ENCODE measurements at places on chromosomes 12 and 14.

DNA sequence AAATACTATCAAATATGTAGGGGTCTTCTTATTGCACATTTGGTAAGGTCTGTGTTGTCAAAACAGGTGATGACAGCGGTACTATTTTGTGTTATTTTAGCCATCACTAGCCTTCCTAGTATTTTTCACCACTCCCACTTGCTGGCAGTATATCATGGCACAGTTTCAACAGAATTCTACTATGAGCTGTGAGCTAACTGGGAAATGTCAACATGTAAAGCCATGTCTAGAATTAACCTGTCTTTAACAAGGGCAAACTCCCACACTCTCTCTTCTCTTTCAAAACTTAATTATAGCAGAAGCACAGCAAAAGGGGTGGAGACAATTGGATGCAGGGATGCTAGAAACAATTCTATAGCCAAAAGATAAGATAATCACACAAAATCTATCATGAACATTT is 253.4 kb downstream of the PAX9 start:
- DNase-seq = no peak

- DNase-seq = no peak
Measured at GRCh38 chr14:36797634-36798033, 136.0 kb downstream of the PAX9 start.

- no peak for DNase-seq
Measured at GRCh38 chr14:73255693-73256225, 18.5 kb downstream of the PAPLN start.

- DNase-seq = no peak
Measured at GRCh38 chr14:33933386-33933933, 17.4 kb downstream of the EGLN3 start.

DNA sequence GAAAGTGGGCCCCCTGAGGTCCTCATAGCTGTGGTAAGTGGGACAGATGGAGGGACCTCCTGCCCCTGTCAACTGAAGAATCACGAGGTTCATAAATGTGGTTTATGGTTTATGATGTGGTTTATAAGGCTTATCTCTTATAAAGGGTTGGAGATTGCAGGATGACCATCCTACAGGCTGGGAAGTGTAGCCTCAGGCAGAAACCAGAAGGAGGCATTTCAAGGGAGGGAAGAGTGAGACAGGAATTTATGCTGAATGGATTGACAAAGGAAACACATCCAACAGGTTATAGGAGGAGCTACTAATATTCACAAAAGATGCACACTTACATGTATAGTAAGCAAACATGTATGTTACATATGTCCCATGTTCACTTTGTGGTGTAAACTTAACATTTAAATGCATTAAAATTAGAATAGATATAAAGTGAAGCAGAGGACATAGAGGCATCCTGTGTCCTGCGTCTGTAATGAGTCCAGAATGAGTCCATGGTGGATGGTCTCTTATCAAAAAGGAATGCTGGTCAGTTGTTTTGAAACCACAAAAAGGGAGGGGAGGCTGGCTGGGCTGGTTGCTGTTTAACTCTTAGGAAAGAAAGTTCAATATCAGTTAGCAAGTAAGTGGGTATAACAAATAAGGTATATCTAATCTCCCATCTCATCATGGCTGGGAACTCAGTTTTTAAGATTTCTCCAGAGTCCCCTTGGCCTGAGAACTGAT is 149.0 kb upstream of the RMST start:
- DNase-seq = no peak

GRCh38 chr14:76089575-76089974 is 62.1 kb upstream of the GPATCH2L start:
- no peak for DNase-seq

- no peak for DNase-seq
Measured at GRCh38 chr14:45091710-45092109, 7.8 kb downstream of the PRPF39 start.

DNA sequence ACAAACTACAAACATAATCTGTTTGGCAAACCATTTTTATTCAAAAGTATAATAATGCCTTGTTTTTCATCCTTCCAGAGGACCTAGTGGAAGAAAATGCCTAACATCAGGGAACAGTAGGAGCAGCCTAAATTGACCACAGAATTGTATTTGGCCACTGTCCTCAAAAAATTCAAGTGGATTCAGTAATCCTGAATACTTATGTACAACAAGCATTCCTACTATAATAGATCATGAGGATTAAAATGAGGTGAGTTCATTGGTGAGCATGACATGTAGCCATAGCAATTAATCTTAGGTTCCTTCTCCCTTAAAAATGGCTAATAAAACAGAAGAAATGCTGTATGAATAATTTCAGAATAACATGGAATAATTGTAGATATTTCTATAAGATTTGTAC is 209.3 kb downstream of the DAD1 start:
- no peak for DNase-seq

DNA sequence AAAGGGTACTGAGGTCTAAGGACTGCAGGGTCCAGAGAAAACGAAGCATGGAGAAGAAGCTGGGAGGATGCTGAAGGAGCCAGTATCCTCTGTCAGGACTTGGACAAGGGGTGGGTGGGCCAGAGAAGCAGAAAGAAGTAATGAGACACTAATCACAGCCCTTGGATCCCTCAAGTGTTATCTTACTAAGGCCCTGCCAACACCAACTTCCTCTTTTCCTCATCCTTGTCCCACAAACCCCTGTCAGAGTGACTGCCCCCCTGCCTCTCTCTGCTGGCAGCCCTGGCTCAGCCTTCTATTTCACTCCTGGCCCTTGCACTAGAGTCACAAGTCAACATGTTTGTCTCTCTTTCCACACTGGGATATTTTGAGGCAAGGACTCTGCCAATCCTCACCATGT is 3.8 kb upstream of the ASIC1 start:
- no peak for DNase-seq

GRCh38 chr12:97167598-97167997 is 260.5 kb downstream of the NEDD1 start:
- no peak for DNase-seq

DNA sequence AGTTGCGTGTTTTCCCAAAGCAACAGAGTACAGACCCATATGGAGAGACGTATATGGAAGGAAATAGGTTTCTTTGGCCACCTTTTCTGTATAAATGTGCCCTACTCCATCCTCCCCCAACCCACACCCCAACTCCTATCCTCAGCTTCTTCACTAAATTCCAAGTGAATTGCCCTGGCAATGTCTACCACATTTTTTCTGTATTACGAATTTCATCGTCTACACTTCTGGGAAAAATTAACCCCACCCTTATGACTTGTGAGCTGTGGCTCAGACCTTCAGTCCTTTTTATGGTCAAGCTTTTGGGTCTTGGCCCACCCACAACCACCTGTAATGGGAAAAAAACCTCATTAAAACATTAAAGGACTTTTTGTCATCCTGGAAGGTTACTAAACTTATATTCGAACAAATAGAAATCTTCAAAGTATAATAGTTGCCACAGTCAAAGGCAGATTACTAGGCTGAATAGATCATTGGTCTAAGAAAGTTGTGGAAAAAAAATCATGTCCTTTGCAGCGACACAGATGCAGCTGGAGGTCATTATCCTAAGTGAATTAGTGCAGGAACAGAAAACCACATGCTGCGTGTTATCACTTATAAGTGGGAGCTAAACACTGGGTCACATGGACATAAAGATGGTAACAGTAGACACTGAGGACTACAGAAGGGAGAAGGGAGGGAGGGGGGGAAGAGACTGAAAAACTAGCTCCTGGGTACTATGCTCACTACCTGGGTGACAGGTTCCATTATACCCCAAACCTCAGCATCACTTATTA is 15.7 kb upstream of the NFKBIA start:
- DNase-seq = no peak

GRCh38 chr12:94187361-94187760 is 39.0 kb downstream of the PLXNC1 start:
- no peak for DNase-seq

DNA sequence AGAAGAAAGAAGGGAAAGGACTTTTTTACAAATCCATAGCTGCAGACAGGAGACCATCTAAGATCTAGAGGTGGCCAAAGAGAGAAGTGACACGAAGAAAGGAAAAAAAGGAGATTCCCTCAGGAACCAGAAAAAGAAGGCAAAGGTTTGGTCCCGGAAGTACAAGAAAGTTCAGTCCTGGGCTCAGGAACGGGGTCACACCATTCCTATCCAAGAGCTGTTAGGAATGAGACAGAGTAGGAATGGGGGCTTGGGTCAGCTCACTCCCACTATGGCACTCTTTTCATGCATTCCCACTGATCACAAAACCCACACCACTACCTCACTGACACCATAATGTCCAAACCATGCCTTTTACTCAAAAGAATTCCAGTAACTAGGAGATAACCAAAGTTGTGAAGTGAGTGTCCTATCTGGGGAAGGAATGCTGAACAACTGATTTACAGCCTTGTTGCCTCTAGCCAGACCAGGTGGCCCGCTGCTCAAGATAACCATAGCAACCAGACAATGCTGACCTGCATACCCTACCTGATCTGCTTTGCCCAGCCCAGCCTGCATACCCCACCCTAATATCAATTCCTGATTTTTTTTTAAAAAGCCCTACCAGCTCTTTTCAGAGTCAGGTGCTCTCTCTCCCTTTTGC is 8.4 kb downstream of the PPP2R3C start:
- no peak for DNase-seq

DNA sequence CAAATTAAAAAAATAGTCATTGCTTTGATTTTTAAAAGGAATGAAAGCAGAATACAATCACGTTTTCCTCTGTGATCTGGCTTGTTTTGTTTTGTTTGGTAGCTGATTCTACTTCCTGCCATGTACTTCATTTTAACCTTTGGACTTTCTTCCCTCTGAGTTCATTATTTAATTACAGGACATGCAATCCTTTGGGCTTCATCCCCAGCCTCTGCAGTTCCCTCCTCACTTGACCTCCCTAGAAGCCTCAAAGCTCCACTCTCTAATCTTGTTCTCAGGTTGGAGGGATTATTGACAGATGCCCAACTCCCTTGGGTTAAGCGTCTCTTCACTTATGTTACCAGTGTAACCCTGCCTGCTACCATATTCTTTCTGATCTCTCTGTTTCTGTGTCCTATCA is 967.9 kb upstream of the SEL1L start:
- DNase-seq = no peak

DNA sequence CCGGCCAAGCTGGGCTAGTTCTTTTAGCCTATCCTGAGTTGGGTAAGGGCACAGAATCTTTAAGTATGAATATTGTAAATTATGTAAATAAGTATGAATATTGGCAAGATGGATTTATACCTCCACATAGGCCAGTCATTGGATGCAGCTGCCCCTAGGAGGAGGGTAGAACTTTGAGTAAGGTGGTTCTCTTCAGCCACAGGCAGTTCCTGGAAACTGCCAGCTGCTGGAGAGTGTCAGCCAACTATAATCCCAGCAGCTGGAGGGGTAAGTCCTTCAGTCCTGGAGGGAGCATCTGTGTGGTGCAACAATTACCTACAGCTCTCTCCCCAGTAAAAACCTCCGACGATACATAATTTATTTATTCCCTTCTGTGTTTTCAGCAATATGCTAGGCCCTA is 65.8 kb upstream of the TMPO start:
- no peak for DNase-seq

- no peak for DNase-seq
Measured at GRCh38 chr14:44812672-44813071, 149.1 kb downstream of the KLHL28 start.

GRCh38 chr14:20683125-20683890 is 1.1 kb upstream of the RNASE4 start:
- DNase-seq = peak; percentile 93

- no peak for DNase-seq
Measured at GRCh38 chr12:48826209-48826855, 8.0 kb downstream of the CACNB3 start.

GRCh38 chr12:84480803-84481202 is 431.8 kb downstream of the SLC6A15 start:
- no peak for DNase-seq

DNA sequence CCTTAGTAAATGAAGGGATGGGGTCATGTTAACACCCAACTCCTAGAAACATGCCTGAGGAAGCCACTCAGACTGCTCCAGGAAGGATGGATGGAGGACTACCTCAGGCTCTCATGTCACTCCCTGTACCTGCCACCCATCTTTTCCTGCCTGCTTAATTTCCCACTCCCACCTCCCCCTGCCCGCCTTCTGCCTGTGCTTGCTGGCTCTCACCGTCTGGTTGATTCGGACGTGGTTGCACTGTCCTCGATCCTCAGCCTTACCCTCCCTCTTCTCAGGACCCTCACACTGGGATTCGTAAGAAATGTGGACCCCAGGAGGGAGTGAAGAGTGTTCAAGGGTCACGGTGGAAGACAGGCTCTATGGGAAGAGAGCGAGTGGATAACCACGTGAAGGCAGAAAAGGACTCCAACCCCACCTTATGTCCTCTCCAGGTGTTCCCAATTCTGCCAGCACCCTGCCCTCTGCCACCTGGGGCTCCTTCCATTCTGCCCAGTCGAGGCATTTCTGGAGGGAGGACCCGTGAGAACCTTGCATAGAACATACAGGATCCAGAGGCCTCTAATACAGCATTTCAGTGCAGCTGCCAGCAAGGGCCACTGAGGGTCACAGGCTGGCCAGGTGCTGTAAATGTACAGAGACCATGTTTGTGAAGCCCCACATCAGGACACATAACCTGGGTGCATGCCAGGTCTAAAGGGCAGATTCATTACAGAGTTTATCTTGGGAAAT is 12.9 kb downstream of the ITGB7 start:
- DNase-seq = no peak

- peak; percentile 39 for DNase-seq
Measured at GRCh38 chr12:14774906-14775635, 28.2 kb downstream of the WBP11 start.

DNA sequence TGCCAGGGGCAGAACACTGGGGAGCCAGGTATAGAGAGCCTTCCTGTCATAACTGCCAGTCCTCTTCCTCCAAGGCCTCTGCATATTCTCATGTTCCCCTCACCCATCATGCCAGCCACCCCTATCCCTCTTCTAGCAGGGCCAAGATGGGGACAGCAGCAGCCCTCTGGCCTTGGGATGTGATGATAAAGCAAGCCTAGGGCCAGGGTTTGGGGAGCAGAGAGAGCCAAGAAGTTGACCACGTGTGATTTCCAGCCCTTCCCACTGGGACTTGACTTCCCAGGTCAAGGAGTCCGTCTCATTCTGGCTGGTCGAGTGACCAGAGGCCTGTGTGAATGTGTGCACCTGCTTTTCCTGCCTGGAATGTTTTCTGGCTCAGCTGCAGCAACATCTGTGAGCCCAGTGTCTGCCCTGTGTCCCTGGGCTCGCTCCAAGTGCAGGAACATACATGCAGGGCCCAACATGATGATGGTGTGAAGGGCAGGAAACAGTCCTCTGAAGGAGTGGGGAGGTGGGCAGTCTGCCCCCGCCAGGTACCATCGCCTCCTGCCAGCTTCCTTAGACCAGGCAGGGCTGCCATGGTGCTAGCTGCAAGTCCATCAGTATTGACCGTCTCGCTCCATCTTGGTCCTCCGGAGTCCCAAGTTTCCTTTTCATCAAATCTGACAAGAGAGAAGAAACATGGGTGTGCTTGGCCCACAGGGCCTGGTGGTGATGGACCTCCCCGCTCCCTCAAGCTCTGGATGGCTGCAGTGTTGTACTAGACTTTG is 21.0 kb downstream of the VASH1 start:
- DNase-seq = no peak

GRCh38 chr14:63918411-63918810 is 65.6 kb downstream of the SYNE2 start:
- DNase-seq = no peak
